Gastroesophageal sphincter (tissue), 4 donors: ENCODE measurements at places on chromosomes 2 and 18. TPM values are rescaled to one million over a fixed set of nuclear protein-coding genes. Genes with fewer than 3 reads are reported as not detected.

DNA sequence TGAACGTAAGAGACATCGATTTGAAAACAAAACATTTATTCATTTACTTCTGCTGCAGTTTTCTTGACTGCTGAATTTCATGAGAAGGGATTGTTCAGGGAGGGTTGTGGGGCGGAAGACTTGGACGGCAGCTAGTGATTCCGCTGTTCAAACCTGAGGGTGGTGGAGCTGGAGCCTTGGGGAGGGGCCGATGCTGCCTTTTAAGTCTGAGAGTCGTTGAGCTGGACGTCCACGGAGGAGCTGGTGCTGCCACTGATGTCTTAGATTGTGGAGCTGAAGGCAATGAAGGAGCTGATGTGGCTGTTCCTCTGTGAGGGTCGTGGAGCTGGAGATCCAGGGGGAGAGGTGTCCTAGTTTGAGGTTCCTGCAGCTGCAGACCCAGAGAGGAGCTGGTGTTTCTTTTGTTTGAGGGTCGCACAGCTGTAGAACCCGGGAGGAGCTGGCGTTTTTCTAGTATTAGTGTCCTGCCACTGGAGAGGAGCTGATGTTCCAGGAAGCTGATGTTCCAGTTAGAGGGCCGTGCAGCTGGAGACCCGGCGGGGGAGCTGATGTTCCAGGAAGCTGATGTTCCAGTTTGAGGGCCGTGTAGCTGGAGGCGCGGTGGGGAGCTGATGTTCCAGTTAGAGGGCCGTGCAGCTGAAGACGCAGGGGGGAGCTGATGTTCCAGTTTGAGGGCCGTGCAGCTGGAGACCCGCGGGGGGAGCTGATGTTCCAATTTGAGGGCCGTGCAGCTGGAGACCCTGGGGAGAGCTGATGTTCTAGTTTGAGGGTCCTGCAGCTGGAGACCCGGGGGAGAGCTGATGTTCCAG, 150.9 kb downstream of the RTP5 start:
- ATAC-seq = no peak

- ATAC-seq = no peak
Measured at GRCh38 chr2:114651933-114652332, 209.5 kb downstream of the DPP10 start.

TMEFF2 gene
- total RNA-seq = 1.0 TPM

SERPINB11 gene
- total RNA-seq = not detected

SPC25 gene
- not detected for total RNA-seq

- peak; percentile 93 for ATAC-seq
Measured at GRCh38 chr2:183038341-183039300, at the start of gene NCKAP1. NCKAP1 (minus strand) TSS chr2:183038457; CDS start chr2:183038099, 358 bp downstream.

DNA sequence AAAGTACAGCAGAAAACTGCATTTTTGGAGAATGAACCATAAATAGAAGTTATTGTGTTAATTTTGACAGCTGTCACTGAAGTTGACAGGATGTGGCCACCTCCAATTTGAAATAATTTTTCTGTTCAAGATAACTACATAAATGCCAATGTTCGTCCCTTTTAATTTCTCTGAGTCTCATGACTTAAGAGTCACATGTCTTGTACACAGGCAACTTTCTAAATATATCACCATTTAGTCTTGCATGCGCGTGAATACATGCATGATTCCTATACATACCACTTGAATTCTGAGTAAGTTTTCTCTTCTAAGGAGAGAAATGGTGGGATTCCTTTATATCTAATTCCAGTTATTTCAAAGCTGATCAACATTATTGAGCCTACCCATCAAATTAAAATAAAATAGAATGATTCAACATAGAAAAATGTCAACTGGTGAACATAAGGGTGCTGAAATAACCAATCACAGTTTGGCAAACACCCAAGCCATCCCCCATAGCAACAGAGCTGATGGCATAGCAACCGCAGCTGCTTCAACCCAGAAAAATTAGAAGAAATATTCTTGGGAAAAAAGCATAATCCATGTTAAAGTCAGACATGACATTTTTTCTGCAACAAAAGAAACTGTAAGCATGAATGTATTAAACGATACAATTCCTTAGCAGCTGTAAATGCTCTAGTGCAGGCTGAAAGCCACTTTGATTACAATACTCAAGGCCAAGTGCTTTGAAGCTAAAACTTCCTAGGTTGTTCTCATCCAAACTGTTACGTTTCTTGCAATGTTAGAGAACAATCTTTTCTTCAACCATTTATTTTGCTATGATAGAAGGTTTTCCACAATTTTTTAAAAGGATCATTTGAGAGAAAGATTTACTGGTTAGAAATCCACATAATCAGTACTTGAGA, 282.7 kb downstream of the DLGAP1 start:
- ATAC-seq = no peak

DNA sequence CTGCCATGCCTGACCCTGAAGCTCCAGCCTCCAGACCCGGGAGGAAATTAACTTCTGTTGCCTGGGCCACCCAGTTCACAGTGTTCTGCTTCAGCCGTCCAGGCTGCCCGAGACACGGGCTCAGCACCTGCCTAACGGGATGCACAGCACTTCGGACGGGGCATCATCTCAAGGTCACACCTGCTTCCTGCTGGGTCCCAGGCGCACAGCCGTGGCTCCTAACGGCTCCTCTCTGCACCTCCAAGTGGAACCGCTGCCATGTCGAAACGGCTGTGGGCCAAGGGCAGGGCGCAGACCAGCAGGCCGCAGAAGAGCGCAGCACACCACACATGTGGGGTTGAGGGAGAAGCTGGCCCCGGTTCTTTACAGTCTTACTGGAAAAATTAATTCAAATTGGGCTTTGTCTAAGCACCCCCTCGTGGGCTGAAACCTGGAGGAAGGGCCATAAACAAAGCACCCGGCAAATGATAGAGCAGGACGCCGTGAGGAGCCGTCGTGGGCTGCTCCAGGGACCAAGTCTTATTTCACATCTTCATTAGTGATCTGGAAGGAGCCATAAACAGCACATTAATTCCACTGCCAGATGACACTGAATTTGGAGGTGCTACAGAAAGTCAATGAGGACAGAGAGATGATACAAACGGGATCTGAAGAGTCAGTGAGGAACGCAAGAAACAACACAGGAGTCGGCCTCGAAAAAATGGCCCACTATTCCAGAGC, 59.6 kb downstream of the EIPR1 start:
- no peak for ATAC-seq

DNPEP gene
- 37.8 TPM for total RNA-seq

DNA sequence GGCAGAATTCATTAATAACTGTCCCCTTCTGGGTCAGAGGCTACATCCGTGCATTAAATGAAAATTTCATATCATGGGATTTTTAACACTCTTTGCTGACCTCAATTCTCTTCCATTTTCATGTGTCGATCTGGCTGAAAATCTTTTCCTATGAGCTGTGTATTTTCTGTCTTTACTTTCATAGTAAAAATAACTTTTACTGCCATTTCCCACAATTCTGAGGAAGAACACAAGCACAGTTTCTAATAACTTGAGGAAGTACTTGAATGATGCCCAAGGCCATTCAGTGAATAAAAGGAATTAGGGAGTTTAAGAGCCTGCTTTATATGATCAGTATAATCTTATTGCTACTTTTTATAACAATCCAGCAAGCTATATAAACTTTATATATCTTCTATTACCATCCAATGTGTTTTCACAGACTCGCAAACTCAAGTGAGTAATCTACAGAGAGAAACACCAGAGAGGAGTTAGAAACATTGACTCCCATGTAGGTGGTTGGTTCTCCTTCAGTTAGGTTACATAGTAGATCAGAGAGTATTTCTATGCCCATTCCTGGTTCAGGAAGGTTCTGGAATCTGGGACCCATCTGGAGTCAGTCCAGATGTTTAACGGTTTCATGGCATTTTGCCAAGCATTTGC, 340.0 kb downstream of the FBXO15 start:
- no peak for ATAC-seq

- ATAC-seq = no peak
Measured at GRCh38 chr2:238003234-238004031, 36.6 kb downstream of the UBE2F start.

GNLY gene
- total RNA-seq = not detected

ABCB11 gene
- total RNA-seq = not detected
